ENCODE measurements at places on chromosomes 2 and 18.

GRCh38 chr2:30583204-30583749 is 136.2 kb downstream of the LCLAT1 start:
- no peak for DNase-seq

DNA sequence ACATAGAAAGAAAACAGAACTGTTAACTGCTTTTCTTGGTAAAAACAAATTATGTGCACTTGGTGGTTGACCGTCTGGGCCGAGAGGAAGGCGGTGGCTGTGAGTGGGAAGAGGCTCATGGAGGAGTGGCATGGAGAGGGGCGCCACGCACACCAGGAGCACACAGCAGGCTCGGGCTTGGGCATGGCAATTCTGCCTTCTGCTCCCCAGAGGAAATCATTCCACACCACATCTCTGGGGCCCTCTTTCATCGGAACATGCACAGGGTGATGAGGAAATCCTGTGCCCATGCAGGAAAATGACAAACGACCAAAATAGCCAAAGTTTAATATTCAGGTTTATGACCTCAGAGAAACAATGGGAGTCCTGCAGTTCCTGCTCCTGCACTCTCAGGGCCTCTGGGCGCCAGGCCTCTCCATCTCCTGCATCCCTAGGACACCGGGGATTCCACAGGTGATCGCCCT is 26.4 kb downstream of the WDFY1 start:
- DNase-seq = no peak

- DNase-seq = peak; percentile 40
Observed at GRCh38 chr2:219442256-219443015, 7.8 kb downstream of the SPEG start.

GRCh38 chr2:240438810-240439697 is 3.6 kb downstream of the GPC1 start:
- no peak for DNase-seq

DNA sequence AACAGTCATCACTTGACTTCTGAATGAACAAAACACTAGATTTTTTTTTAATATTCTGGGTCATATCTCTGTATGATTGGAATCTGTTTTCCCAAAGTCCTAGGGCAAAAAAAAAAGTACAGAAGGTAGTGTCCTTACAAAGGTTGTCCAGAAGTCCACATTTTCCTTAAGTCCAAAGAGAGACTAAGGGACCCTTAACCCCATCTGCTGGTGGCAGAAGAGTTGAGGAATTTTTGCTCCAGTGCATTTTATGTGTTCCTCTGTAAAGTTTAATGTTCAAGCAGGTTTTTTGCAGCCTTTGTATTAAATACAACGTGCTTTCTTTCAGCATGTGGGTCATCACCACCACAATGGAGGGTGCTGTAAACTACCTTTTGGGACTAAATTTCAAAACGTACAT is 215.9 kb downstream of the SP3 start:
- no peak for DNase-seq

DNA sequence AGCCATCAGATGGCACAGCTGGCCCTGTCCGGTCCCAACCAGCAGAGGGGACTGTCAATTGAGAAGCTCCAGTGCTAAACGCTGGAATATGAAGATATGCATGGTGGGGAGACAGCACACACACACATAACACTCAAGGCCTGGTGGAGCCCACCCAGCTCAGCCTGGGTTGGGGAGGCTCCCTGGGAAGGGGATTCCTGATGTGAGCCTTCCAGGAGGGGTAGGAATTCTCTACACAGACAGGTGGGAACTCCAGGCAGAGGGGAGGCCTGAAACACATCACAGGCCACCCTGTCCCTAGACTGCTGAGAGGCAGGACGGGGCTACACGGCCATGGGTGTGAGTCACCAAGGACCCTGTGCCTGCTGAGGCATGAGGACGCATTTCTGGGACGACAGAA is 49.4 kb upstream of the SH3RF3 start:
- DNase-seq = no peak

GRCh38 chr2:108101481-108101880 is 115.2 kb downstream of the SLC5A7 start:
- DNase-seq = no peak

DNA sequence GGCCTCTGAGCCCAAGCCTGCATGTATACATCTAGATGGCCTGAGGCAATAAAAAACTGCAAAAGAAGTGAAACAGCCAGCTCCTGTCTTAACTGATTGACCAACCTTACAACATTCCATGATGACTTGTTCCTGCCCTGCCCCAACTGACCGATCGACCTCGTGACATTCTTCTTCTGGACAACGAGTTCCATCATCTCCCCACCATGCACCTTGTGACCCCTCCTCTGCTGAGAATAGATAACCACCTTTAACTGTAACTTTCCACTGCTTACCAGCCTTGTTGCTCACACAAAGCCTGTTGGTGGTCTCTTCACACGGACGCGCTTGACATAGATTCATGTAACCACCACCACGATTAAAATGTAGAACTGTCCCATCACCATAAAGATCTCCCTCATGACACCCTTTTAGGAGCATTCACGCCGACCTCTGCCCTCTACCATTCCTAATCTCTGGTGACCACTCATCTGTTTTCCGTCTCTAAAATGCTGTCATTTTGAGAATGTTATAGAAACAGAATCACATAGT is 120.1 kb upstream of the REV1 start:
- no peak for DNase-seq

- DNase-seq = no peak
Observed at GRCh38 chr2:238358769-238359168, 38.5 kb downstream of the TRAF3IP1 start.

DNA sequence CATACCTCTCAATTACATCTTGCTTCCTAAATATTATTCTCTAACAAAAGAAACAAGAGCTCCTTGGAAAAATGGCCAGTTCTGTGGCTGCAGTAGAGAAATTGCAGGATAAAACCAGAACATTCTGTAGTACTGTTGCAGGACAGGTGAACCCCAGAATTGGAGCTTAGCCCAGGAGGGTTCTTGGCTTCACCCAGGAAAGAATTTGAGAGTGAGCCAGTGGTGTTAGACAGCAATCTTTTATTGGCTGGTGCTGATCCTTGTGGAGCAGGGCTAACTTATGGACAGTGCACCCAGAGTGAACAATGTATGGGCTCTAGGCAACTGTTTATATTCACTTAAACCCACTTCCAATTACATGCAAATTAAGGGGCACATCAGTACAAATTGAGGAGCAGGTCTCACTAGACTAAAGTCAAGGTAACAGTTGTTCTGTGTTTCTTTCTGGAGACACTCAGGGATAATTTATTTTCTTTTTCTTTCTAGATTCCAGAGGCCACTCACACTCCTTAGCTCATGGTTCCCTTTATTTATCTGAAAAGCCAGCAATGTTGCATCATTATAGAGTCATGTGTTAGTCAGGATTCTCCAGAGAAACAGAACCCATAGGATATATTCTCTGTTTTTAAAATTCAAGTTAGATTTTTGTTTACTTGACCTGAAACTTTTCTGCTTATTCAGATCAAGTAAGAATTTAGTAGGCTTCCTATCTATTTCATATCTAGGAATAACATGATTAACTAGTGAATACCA is 348.1 kb downstream of the CCDC85A start:
- no peak for DNase-seq

- DNase-seq = no peak
Observed at GRCh38 chr2:217983276-217984233, 19.2 kb downstream of the TNS1 start.

DNA sequence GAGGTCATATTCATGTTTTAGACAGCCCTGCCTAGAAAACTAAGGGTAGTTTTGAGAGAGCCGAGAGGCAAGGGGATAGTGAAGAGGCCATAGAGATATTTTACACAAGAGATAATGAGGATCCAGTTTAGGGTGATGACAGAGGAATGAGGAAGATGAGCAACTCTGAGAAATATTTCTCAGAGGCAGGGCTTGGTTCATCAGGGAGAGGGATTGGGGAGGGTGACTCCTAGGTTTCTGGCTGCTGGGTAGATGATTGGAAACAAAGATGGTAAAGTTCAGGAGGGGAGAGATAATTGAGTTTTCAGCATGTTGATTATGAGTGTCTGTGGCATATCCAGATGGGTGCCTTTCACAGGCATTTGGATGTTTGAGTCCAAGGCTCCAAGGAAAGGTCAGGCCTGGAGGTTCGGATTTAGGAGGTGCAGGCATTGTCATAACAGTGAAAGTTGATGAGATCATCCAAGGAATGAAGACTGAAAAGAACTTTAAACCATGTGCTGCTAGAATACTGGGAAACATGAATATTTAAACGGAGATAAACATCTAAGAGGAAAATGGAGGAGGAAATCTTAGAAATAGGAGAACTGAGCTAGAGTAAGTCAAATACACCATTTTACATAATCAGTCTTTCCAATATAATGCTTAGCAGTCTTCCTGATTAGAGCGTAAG is 7.4 kb downstream of the MYL12B start:
- DNase-seq = no peak

DNA sequence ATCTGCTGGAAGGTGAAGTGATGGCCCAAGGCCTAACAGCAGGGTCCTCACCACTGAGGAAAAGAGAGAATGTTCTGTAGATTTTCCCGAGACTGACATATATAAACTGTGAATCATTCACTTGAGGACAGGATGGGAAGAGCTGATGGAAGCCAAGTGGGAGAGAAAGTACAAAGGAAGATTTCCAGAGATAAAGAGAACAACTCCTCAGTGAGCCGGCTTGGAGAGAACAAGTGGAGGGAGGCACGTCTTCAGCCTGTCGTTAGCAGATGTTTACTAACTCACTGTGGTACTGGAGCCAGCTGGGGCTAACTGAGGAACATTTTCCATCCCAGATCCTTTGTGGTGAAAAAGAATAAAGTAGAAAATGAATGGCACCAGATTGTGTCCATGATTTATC is 552.9 kb upstream of the TNP1 start:
- no peak for DNase-seq

GRCh38 chr2:213104092-213104902 is 47.1 kb downstream of the IKZF2 start:
- no peak for DNase-seq

- DNase-seq = no peak
Observed at GRCh38 chr2:239936838-239937581, 88.1 kb downstream of the NDUFA10 start.

DNA sequence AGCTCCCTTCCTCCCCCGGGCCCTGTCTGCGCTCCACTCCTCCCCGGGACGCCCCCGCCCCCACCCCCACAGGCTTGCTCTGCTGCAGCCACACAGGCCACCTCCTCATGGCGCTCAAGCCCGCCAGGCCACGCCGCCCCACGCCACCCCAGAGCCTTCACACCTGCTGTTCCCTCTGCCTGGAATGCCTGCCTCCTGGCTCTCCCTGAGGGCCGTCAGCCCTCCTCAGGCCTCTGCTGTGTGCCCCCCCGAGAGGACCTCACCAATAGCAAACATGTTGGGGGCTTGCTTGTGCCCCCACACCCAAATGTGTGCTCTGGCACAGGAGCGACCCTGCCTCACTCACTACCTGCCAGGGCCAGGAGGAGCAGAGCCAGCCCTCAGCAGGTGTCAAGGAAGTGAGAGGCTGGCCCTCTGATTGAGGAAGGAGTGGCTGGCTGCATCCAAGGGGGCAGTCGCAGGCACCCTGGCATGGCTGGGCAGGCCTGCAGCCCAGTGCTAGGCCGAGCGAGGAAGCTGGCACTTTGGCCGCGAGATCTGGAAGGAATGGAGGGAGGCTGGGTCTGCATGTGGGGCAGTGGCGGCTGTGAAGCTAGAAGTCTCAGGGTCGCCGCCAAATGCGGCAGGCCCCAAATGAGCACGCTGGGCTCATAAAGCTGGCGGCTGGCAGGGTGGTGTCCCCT is 86.5 kb downstream of the INHBB start:
- DNase-seq = no peak

- peak; percentile 12 for DNase-seq
Observed at GRCh38 chr2:215454519-215455246, 18.8 kb upstream of the FN1 start.

GRCh38 chr2:193505620-193506019 is 1310.9 kb upstream of the TMEFF2 start:
- no peak for DNase-seq

DNA sequence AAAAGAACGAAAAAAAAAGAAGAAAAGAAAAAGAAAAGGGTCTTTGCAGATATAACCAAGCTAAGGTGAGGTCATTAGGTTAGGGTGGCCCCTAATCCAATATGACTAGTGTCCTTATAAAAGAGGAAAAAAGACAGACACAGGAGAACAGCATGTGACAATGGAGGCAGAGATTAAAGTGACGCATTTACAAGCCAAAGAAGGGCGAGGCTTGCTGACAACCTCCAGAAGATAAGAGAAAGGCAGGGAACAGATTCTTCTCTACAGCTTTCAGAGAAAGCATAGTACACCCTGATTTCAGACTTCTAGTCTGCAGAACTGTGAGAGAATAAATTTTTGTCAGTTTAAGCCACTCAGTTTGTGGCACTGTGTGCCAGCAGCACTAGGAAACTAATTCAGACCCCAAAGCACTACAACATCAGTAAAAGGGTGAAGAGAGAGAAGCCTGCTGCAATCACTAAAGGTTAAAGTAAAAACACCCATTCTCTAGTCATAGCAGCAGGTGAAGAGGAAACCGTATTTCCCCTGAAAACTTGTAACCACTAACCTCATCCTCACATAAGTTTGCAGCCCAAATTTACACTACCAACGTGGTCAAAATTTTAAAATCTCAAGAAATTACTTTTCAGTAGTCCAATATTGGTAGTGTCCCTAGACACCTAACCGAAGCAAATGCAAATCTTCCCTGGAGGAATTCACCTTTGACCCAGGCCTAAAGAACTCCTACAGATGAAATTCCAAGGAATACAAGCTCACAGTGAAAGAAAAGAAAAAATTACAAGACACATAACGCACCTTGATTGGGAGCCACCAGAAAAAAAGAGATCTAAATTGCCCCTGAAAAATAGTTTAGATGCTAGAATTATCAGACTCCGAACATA is 17.5 kb downstream of the REEP1 start:
- no peak for DNase-seq

- DNase-seq = no peak
Observed at GRCh38 chr2:226994775-226995174, 158.9 kb downstream of the RHBDD1 start.
